ENCODE measurements at places on chromosomes 5 and 9. TPM values are rescaled to one million over a fixed set of nuclear protein-coding genes. Genes with fewer than 3 reads are reported as not detected.
A peak's percentile ranks its signal among the peaks of the same experiment; 100 is the strongest.

UGT3A1 gene
- total RNA-seq: 1.5 TPM

SYK gene
- 5.6 TPM for total RNA-seq

DNA sequence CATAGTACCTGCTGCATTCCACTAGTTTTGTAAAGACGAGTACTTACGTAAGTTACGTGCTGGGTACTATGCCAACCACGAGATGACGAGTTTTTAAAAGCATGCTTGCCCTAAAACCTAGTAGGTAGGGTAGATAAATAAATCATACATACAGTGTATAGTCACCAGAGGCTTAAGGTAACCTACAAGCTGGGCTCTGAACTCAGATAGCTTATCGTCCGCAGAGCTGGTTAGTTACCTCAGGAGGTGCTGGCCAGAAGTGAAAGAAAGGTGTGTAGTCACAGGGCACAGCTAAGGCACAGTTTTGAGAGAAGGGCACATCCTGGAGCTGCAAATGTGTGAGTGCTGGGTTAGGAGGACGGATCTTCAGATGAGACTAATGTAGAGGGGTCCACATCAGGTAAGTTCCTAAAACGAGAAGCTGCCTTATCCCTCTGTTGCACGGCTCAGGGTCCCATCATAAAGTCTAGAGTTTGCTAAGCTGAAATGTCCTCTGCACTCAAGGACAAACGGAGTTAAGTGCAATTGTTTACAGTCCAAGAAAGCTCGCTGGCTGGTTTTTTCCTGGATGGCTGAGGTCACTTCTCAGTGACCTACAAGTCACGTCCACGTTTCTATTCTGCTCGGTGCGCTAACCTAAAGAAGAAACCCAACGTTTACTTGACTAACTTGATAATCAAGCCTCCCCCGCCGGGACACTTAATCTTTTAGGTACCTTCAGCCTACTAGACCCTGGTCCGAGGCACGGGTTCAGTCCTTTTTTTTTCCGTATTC lies 1.1 kb upstream of the SNX24 start:
- no peak overlapping the region for H3K27ac ChIP-seq
- H3K27me3 ChIP-seq: no peaks in the 10 kb centered on the region
- H3K4me3 ChIP-seq: peak overlapping the region; percentile 67
- DNase-seq: no peak
- H3K36me3 ChIP-seq: no peaks in the 10 kb centered on the region
- peaks cover 10% of the 10 kb centered on the region for H3K4me1 ChIP-seq

SLCO6A1 gene
- total RNA-seq: 0.54 TPM

DNA sequence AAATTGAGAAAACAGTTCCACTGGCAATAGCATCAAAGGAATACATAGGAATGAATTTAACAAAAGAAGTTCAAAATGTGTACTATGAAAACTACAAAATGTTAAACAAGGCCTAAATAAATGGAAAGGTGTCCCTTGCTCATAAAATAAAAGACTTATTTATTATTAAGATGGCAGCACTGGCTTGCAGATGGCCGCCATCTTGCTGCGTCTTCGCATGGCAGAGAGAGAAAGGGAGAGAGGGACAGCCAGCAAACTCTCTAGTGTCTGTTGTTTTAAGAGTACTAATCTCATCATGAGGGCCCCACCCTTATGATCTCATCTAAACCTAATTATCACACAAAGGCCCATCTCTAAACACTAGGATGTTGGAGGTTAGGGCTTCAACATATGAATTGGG lies 47.1 kb downstream of the ABLIM3 start:
- no peaks in the 10 kb centered on the region for H3K27me3 ChIP-seq
- no peaks in the 10 kb centered on the region for H3K36me3 ChIP-seq
- no peak overlapping the region for H3K27ac ChIP-seq
- H3K4me1 ChIP-seq: no peaks in the 10 kb centered on the region

Data from H1 (cell line).